ENCODE measurements at places on chromosomes 5 and 9. TPM values are rescaled to one million over a fixed set of nuclear protein-coding genes. Genes with fewer than 3 reads are reported as not detected.

SOX30 gene
- not detected for total RNA-seq

BAG1 gene
- 48.0 TPM for total RNA-seq

WHRN gene
- total RNA-seq, result 28.2 TPM

ARID3C gene
- total RNA-seq, result not detected

NOXA1 gene
- 19.9 TPM for total RNA-seq

GARIN3 gene
- not detected for total RNA-seq

DNA sequence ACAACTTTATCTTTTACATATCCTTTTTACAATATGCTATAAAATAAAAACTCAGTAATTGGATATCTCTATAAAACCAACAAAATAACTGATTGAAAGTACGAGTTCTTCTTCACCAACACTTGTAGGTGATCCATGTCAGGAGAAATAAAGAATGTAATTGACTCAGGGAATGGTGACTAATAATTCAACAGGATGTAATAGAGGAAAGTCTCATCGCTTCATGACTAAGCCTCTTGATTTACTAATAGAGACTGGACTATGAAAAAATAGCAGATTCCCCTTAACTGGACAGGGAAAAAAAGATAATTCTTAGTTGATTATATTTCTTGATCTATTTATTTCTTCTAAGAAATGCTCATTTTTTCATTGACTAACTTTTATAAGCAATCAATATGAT is 507.7 kb upstream of the PTGER4 start:
- no peak for DNase-seq

DNA sequence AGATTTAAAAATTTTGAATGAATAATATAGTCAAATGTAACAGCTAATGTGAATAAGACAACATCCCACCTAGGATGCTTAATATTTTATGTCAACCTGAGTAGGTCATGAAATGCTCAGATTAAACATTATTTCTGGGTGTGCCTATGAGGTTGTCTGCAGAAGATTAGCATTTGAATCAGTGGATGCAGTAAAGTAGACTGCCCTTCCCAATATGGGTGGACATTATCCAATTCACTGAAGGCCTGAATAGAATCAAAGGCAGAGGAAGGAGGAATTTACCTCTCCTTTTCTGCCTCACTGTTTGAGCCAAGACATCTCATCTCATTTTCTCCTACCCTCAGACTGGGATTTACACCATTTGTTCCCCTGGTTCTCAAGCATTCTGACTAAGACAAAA is 1582.3 kb downstream of the EFNA5 start:
- no peak for DNase-seq

DNA sequence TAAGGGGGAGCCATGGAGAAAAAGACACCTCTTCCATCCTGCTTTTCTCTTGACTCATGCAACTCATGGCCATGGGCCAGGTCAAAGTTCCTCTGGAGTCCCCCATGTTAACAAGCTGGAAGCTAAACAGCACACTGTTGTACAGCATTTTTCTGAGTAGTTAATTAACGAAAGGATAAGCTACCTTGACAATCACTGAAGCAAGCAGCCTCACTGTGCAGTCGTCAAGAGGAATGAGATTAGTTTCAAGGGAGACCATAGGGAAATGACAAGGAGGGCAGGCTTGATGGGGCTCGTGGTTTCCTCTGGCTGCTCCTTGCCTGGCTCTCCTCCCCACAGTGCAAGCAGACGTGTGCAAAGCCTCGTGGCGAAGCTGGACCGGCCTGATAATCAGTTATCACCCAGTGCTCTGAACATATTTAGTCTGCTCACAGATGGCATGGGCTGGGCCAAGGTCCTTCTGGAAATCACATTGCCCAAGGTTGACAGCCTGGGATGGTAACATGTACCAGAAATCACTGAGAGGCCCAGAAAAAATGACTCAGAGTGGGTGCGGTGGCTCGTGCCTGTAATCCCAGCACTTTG is 209.5 kb downstream of the SLIT3 start:
- no peak for DNase-seq

DNA sequence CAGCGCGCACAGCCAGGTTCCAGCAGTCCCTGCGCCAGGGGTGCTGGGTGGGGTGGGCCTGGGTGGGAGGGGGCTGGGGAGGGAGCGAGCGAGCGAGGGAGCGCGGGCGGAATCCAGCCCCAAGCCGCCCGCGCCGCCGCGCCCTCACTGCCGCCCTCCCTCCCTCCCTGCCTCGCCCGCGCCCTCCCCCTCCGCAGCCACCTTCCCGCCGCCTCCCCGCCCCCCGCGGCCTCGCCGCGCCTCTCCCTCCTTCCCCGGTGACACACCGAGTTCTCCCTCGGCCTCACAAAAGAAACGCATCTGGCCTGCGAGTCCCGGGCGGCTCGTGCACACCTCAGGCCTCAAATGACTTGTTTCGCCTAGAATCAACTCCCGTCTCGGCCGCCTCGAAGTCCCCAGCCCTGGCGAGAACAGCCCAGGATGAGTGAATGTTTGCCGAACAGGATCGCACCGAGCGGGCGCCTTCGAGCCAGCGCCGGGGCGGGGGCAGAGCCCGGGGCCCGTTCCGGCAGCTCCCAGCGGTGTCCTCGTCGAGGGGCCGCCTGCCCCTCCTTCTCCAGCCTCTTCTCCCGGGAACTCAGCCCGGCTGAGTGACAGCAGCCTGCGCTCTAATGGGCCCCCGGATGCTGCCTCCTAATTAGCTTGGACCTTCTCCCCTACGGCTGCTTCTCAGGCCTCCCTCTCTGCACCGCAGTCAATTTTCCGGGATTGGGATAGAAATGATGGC is 371 bp upstream of the PITX1 start:
- peak; percentile 71 for DNase-seq

DNA sequence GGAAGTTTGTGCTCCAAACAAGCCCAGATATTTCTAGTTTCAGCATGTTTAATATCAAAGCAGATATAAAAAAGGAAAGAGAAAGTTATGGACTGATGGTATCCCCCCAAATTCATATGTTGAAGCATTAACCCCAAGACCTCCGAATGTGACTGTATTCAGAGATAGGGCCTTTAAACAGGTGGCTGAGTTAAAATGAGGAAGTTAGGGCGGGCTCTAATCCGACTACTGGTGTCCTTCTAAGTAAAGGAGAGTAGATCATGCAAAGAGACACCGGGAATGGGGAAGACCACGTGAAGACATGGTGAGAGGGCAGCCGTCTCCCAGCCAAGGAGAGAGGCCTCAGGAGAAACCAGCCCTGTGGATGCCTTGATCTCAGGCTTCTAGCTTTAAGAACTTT is 324.1 kb upstream of the KIF2A start:
- no peak for DNase-seq

DNA sequence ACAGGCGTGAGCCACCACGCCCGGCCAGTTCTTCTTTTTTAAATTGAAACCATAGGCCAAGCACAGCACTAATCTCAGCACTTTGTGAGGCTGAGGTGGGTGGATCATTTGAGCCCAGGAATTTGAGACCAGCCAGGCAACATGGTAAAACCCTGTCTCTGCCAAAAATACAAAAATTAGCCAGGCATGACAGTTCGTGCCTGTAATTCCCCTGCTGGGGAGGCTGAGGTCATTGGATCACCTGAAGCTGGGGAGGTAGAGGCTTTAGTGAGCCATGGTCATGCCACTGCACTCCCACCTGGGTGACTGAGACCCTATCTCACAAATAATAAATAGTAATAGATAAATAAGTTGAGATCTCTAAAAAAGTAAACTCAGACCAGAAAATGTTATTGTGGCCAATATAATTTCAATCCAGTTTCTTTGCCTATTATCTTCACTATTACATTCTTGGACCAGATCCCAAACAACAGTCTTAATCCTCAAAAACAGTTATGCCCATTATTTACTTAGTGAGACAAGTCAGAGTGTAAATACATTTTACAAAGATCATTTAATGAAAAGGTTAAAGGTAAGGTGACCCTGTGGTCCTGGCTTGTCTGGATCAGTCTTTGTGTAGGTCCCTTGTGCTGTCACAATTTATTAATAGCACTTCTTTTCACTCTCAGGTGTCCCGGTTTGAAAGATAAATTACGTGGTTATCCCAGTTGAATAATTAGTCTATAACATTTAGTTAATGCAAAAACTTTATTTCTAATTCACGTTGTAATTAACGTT is 53.6 kb downstream of the RAB24 start:
- DNase-seq, result no peak

DNA sequence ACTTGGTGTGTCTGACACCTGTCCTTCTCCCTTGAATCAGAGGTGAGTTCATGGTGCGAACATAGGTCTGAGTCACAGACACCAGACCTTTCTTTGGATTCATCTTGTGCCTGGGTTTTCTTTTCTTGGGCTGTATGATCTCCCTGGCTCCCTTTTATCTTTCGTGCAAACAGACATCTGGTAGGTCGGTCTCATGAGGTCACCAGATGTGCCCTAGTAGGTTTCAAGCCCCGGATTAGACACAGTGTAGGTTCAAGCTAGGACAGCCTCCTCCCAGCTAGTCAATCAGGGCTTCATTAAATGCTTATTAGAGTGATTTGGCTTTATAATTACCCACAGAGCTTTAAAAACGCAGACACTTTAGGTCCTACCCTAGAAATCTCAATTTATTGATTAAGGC is 106.0 kb upstream of the MYO10 start:
- DNase-seq, result no peak

DNA sequence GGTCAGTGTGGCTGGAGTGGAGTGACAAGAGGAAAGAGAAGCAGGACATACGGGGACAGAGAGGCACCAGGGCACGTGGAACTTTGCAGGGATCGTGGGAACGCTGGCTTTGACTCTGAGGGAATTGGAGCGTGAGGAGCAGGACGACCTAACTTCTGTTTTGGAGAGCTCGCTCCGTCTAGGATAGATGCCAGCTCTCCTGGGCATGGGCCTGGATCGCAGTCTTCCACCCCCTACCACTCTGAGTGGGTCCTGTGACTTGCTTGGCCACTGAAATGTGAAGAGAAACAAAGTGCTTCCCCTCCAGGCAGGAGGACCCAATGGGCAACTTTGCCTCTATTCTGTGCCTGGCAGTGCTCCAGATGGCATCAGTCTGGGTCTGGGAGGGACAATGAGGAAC is 8.7 kb upstream of the SH3PXD2B start:
- DNase-seq, result no peak

- peak; percentile 56 for DNase-seq
These were observed at the start of gene CKMT2 for GRCh38 chr5:81233080-81233634. Gene CKMT2, plus strand, starts transcription at chr5:81233322. Its CDS starts 17,811 bp downstream, at chr5:81251133.

DNA sequence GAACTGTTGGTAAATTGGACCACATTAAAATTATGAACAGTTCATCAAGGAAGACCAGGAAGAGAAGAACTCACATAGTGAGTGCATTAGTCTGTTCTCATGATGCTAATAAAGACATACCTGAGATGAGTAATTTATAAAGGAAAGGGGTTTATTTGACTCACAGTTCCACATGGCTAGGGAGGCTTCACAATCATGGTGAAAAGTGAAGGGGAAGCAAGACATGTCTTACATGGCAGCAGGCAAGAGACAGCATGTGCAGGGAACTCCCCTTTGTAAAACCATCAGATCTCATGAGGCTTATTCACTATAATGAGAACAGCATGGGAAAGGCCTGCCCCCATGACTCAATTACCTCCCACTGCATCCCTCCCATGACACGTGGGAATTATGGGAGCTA is 135.9 kb upstream of the MAN2A1 start:
- no peak for DNase-seq

DNA sequence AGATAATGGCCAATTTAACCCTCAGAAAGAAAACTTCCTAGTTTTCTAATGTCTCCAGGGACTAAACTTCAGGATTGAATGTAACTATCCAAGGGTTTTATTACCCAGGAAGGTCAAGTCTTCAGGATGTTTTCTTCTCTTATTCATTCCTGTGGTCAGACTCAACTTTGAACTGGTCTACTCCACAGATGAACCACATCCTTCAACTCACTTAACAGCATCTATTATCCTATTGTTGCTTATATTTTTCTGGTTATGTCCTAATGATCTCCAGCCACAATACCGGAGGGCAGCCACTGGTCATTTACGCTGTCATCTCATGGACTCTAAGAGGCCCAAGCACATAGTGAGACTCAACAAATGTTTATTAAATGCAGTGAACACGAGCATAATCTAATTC is 47.2 kb upstream of the LIFR start:
- no peak for DNase-seq

DNA sequence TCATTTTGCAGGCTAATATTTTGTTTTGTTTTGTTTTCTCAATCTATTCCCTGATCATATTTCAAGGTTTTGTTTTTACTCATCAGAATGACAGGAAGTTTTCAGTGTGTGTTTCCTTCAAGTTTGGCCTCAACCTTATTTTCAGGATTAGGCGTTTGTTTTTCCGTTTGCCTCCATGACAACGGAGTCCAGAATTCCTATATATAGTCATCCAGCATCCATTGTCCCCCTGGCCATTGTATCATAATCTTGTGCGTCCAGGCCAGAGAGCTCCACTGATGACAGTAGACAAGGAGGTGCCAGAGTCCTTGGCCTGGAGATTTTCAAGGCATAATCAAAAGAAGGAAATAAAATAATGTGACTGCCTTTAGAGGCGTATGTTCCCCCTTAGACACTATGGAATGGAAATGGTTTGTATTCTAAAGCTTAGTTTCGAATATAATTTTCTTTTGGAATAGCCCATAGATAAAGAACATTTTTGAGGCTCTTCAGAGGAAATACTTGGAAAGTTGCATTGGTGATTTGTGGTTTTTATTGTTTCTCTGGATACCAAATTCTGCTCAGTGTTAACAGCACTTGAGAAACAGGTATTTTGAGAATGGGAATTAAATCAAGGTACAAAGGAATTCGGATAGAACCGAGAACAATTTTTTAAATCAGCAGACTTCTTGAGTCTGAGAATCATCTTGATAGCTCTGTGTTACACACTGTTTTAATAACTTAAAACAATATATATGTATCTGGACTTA is 99.8 kb downstream of the ZNF462 start:
- no peak for DNase-seq
